ENCODE measurements at places on chromosomes 11 and 22.

DNA sequence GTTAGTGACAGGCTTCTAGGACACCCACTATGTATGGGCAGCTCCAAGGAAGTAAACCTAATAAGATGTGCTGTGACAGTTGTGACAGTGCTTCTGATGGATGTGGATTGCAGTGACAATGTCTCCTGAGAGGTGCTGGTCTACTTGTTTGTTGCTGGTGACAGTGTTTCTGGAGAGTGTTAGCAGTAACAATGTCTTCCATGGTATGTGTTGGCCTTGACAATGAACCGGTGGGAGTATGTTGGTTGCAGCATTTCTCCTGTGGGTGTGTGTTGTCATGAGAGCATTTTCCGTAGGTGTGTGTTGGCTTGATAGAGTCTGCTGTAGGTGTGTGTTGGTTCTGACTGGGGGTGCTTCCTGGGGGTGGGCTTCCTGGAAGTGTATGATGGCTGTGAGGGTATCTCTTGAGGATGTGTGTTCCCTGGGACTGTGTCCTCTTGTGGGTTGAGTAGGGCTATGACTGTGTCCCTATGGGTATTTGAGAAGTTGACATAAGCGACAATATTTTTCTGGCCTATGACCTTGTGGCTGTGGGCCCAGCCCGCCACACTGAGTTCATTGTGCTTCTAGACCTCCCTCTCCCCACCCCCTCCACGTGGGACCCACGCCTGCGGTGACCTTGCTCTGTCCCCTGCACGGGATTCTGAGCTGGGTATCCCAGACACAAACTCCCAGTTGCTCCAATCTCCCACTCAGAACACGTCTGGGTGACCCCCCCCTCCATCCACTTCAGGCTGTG, 1.2 kb downstream of the DCHS1 start:
- peak; percentile 76 for DNase-seq

GRCh38 chr22:46460857-46461256, 76.6 kb downstream of the CELSR1 start:
- DNase-seq = no peak

GRCh38 chr11:113701491-113701890, 4.6 kb downstream of the TMPRSS5 start:
- DNase-seq = no peak

DNA sequence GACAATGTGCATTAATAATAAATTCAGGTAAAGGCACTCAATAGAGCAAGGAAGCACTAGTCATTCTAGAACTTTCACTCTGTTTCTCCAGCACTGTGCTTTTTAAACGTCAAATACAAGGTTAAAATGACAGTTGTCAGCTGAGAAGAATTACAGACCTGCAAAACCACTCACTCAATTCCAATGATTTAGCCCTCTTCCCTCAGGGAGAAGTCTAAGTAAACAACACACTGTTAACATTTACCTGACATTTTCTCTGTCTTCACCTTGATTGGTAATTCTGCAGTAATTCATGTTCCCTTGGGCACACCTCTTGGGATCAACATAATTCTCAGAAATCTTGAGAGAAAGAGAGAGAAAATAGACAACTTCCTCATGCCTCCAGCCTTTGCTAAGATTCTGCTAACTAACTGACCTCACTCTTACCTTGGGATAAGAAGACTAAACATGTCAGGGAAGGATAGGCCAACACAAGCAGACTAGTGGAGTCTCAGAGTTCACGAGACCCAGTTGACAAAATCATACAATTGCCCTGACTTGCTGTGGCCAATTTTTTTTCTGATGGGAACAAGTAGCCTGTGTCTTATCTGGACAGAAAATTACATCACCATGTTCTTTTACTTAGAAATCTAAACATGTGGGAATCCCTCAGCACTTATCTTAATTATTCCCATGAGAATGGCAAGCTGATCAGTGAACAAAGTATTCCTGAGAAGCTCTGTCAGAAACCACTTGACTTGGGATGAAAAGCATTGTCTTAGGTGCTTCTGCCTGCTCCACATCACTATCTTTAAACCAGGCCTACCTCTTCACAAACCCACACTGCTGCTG, 516.8 kb upstream of the FAT3 start:
- DNase-seq = no peak

- no peak for DNase-seq
These were observed 29.2 kb downstream of the IL10RA start for GRCh38 chr11:118015385-118015841.

DNA sequence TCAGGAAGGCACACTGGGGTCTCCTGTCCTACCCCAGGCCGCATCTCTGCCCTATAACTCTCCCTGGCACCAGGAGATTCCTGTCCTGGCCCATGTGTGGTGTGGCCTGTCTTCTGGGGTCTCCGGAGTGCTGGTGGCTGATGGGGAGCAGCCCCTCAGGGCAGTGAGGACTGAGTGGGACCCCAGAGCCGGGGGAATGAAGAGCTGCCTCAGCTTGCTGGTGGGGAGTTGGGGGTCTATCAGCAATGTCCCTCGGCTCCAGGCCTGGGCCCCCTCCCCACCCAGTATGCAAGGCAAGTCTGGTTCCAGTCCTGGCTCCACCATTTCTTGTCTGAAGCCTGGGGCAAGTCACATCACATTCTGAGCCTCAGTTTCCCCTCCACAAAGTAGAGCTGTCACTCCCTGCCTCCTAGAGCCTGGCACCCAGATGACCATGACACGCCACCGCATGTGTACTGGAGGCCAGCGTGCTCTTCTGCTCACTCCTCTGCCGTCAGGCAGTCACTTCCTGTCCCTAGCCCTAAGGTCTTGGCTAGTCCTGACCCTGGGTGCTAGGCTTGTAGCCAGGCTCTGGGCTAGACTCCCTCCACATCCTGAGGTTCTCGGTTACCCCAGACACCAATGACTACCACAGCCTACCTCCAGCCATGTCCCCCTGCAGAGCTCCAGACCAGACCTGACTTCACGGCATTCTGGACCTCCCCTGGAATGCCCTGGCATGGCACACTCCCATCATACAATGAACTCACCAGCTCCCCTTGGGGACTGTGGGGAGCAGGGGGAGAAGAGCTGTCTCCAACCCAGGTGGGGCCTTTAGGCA, 12.8 kb downstream of the ARAP1 start:
- no peak for DNase-seq

- peak; percentile 10 for DNase-seq
These were observed 99.3 kb downstream of the WNT7B start for GRCh38 chr22:45877651-45878050.

DNA sequence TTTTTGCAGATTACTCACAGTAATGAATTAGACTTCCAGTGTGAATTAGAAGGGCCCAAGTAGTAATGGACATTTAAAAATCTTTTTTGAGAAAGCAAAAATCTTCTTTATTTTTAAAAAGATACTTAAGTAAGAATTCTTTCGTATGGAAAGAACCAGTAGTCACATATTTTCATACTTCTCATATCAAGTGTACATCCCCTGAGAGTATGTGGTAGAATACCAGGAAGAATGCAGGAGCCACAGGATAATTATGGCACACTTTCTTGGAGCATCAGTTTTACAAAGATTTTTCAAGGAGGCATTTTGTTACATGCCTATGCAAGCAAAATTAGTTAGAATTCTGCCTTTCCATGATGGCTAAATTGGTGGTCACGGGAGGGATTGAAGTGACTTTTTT, 28.1 kb downstream of the POLD3 start:
- no peak for DNase-seq

- no peak for DNase-seq
These were observed 40.3 kb upstream of the MPEG1 start for GRCh38 chr11:59253001-59253400.

DNA sequence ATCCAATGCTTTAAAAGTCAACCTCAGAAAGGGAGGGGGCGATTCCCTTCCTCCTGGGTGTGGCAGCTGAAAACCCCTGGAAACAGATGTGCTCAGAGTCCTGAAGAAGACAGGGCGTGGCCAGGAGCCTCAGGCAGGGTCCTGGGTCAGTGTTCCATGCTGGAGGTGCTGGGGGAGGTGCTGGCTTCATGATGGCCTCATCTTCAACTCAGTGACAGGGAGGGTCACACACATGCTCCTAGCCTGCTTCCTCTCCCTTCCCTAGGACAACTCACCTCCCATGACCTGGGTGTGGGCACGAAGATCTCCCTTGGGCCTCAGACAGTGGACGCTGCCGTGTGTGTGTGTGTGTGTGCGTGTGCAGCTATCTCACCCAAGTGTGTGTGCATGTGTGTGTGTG, 245.6 kb upstream of the B3GAT1 start:
- DNase-seq = peak; percentile 10

GRCh38 chr11:115170133-115170815, 333.9 kb downstream of the CADM1 start:
- DNase-seq = peak; percentile 55

DNA sequence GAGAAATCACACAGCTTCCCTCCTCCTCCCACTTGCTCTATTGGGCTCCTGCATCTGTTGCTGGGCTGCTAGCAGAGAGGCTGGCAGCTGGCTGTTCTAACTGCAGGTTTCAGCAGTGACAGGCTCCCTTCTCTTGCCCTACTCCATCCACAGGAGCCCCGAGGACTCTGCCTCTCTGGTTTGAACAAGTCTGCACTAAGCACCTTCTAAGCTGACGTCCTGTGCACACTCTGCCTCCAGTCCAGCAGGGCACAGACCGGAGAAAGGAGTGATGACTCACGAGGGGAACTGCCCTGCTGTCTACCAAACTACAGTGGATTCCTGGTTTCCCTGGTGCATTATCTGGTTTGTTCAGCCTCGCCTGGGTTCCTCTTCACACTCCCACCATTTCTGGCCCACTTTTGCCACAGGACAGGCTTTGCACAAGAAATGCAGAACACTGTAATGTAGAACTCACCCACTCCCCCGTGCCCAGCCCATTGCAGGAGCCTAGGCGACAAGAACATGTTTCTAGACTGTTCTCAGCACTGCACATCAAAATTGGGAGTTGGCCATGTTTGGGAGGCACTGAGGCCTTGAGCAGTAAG, 26.0 kb downstream of the IL10RA start:
- DNase-seq = no peak

DNA sequence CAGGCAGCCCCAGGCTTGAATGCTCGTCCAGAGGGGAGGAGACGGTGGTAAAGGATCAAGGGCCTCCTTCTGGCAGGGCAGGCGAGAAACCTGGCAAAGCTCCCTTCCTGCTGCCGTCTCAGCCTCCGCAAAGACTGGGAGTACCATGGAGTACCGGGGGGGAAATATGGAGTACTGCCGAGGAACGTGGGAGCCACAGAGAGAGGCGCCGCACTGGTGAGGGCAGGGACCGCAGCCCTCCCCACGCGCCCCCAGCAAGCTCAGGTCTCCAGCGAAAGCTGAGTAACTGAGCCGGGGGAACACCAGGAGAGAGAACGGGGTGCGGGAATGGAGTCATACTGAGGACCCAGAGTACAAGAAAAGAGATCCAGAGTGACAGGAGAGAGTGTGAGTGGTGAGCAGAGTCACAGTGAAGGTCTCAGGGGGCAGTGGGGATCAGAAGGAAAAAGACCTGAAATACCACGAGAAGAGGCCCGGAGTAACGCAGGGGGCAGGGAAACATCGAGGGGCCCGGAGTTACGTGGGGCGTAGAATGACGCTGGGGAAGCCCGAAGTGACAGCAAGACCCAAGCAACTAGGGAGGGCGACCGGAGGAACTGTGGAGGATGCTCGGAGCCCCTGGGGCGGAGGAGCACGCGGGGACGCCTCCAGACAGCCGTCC, 740 bp downstream of the EML3 start:
- peak; percentile 67 for DNase-seq

GRCh38 chr11:30873924-30874610, 287.9 kb upstream of the MPPED2 start:
- DNase-seq = no peak

- no peak for DNase-seq
These were observed 66.5 kb downstream of the PPP2R1B start for GRCh38 chr11:111699579-111700156.

DNA sequence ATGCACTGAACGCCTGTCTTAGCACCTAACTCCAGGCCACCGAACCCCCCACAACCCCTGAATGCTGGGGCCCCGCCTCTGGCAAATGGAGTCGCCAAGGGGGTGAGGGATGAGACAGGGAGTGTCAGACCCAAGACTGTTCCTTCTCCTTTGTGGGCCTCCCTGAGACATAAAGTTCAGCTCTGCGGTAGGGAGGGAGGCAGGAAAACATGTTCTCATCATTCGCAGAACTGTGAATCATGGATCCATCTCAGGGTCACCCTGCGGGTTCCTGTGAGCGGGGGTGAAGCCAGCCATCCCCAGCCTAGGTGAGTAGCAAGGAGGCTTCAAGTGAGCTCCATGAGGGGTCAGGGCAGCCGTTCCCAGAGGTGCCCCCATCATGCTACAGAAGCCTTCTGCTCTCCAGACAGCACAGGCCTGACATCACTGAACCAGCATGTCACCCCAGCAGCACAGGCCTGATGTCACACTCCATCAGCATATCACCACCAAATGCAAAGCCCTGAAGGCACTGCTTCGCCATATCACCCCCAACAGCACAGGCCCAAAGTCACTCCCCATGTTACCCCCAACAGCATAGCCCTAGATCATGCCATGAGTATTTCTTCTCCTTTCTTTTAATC, 27.2 kb downstream of the TMPRSS6 start:
- no peak for DNase-seq

- DNase-seq = no peak
These were observed 46.6 kb downstream of the KDM2A start for GRCh38 chr11:67165623-67166022.

- DNase-seq = no peak
These were observed 97.9 kb upstream of the PITPNB start for GRCh38 chr22:28016781-28017557.

GRCh38 chr22:45478108-45478771, 24.4 kb upstream of the FBLN1 start:
- no peak for DNase-seq

- no peak for DNase-seq
These were observed 278.6 kb downstream of the ETS1 start for GRCh38 chr11:128308794-128309193.

GRCh38 chr11:1082346-1082727, 7.7 kb downstream of the MUC2 start:
- DNase-seq = no peak

DNA sequence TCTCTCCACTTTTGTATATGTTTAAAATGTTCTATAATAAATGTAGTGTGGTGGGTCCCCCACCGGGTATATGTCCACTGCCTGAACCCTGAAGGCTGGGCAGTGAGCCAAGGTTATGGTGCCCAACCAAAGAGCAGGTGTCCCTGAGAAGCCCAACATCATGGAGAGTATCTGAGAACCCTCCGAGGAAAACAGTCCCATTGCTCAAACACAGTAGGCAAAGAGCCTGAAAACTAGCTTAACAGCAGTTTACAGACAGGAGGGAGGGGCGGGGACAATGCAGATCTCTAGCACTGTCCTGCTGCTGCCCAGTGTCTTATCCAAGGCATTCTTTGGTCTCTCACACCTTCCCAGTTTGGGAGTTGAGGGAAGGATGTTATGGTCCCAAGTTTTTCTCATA, 91.0 kb downstream of the TMPRSS5 start:
- DNase-seq = no peak

DNA sequence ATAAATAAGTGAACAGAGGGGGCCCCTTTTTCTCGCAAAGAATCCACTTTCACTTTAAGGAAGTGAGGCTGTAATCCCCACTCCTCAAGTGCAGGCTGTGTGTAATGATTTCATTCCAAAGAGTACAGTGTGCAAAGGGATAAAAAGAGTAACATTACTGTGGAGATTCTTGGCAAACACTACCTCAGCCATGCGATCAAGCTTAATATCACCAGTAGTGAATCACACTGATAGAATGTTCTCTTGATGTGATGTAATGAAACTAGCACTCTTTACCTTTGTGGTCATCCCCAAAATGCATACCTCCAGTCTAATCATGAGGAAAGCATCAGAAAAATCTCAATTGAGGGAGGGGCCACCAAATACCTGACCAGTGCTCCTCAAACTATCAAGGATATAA, 246.1 kb upstream of the CHORDC1 start:
- no peak for DNase-seq
